ENCODE measurements at places on chromosomes 3 and 15. TPM values are rescaled to one million over a fixed set of nuclear protein-coding genes. Genes with fewer than 3 reads are reported as not detected.

DNA sequence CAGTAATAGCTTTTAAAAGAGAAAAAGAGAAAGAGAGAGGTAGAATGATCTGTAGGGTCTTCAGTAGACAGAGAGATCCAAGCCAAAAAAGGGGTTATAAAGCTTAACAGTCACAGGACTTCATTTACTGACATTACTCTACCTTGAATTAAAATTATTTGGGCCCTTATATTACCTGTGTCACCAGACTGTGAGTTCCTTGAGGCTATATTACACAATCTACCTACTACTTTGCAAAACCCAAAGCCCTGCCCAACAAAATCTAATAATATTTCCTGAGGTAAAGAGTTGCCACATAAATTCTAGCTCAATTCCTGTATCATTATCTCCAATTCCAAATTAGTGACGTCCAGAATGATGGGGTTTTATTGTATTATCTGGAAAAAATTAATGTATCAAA lies 1.9 kb downstream of the UBR1 start:
- DNase-seq: no peak

GRCh38 chr15:40893019-40893670 lies 1.1 kb upstream of the VPS18 start:
- peak; percentile 47 for DNase-seq

DNA sequence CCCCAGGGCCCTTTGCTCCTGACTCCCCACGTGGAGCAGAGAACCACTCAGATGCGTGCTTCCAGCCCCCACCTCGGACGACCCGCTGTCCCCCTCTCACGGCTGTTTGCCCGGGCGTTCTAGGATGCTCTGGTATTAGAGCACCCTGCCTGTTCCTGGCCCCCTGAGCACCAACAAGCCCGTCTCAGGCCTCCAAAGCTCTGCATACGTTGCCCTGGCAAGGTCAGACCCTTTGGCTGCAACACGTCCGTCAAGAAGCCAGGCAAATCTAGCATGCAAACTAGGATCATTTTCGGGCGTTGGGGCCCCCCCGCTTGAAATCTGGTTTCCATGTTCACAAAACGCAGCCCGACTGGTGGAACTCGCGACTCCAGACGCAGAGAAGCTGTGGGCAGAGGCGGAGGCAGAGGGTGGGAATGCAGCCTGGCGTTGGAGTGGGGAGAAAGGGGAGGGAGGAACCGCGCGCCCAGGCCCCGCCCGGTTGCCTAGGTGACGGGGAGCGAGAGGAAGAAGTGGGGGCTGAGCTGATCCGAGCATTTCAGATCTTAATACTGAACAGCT lies 86.2 kb upstream of the PIAS1 start:
- DNase-seq: peak; percentile 88

GRCh38 chr3:47495111-47495510 lies 18.4 kb downstream of the ELP6 start:
- no peak for DNase-seq

DNA sequence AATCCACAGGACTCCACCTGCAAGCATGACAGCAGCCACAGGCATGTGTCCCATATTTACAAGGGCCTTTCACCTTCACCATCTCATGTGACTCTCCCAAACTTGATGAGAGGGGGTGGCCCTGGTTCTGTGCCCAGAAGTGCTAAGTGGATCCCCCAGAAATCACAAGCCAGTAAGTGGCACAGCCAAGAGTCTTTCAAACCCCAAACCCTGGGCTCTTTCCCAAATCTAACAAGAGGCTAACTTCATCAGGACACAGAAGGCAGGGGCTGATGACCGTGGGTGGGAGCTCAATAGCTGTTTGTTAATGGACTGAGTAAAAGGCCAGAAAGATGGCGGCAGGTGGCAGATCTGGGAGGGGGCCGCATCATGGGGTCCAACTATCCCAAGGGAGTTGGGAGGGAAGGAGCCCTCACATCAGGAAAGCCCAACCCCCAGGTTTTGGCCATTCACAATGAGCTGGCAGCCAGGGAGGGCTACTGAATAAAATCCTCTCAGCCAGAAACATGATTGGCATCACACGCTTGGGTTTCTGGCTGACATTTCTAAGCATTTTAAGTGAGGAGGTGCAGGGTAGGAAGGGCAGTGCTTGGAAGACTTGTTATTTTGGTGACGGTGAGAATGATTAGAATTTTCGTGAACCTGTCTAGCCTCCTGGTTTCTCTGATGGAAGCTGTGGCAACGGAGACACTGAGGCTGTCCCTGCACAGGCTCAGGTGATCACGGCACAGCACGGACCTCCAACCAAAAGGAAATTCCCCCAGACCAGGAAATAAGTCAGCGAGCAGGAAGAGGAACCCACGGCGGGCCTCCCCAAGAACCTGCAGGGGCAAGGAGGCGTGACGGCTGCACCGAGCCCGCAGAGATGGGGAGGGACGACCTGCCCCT lies 109.3 kb downstream of the OXNAD1 start:
- DNase-seq: no peak

DNA sequence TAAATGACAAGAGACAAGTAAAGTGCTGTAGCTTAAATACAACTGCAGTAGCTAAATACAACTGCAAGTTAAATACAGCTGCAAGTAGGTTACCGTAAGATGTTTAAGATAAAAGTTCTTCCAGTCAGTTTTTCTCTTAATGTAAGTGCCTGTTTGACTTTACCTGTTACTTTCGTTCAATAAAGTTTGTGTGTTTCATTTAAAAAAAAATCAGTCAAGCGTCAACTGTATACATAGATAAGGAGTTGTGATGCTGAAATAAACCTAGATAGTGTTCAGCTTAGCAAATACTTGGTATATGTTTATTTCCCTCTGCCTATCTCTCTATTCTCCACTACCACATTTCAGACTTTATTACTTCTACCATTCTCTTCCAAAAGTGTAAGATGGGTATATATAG lies 221.2 kb downstream of the NR2F2 start:
- DNase-seq: no peak

DNA sequence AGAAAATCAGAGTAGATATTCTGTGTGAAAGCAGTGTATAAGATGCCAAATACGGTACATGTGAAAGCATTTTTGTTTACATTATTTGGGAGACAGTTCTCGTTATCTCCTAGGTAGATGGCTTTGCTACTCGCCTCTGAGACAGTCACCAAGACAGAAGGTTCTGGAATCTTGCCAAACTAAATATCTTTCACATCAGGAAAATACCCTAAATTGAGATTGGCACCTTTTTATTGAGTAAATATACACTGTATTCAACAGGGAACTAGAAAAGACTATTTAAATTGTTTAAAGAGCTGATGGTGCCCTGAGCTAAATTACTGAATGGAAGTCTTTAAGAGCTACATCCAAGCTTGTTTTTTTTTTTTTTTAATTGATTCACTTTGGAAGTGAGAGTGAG lies 3.4 kb downstream of the FGD5 start:
- DNase-seq: no peak

DNA sequence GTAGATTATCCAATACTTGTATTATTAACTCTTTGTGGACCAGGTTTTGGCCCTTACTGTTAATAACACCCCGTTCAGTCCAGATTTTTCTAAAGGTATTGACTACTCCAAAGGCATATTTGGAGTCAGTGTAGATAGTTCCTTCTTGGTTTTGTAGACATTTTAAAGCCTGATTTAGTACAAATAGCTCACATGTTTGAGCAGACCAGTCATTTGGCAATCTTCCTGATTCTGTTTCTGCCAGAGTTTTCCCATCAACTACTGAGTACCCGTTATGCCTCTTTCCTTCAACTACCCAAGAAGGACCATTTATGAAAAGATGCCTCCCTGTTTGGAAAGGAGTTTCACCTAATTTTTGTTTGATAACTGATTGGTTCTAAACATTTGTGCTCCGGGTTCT lies 82.0 kb downstream of the CHCHD4 start:
- DNase-seq: no peak

- no peak for DNase-seq
Measured at GRCh38 chr3:72332689-72333088, 515.6 kb downstream of the SHQ1 start.

- peak; percentile 95 for DNase-seq
Measured at GRCh38 chr15:67189326-67190051, 65.0 kb downstream of the AAGAB start.

DNA sequence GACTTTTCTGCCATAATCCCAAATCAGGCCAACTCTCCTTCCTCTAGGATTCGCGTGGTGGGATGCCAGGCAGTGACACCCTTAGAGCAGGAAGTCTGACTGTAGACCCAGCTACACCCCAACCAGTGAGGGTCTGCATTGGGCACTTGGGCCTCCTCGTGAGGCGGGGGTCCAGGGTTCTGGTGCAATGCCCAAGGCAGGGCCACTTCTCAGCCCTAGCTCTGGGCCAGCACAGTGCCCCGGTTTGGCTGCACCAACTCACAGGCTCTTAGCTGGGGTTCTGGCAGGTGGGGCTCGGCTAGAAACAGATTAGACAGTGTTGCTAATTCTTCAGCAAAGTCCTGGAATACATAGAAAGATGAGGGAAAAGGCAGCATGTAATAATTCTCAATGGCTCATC lies 12.7 kb downstream of the CDAN1 start:
- DNase-seq: no peak

- DNase-seq: no peak
Measured at GRCh38 chr3:149055575-149055974, 30.8 kb downstream of the HLTF start.

- DNase-seq: no peak
Measured at GRCh38 chr15:58566029-58566428, 134.2 kb downstream of the LIPC start.

DNA sequence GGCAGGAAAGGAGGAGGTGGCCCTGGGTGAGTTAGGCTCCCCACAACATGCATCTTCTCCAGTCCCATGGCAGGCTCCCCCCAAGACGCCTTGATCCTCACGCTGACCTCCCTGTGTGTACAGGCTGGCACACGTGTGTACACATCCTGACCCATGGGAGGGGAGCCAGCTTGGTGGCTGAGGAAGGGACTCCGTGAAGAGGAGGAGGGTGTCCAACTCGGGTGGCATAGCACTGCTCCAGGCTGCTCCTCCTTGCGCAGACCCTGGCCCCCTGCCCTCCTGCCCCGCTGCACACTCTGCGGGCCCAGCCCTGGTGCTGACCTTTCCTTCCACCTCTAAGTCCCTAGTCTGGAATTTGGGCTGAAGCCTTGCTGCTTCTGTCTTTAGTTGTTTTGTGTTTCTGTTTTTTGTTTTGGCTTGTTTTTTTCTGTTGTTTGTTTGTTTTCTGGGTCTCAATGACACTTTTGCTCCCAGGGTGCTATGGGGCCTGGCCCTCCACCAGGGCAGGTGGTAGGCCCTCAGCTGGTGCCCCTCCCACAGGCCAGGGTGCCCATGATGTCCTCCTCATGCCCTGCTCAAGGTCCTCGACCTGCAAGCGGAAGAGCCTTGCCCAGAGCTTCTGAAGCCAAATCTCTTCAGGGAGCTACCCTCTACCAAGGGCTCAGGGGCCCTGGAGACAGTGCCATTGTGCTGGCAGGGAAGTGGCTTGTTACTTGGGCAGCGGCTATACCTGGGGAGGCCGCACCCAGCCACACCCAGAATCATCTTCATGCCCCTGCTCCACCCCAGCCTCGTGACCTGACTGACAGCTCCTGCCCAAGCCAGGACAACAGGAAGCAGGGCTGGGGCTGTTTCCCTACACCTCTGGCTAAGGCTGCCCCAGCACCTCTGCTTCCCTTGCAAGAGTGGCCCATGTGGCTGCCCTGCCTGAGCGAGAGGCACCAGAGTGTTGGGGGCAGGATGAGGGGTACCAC lies 5.1 kb downstream of the EPHB3 start:
- DNase-seq: no peak

The C2CD4A gene
- not detected for total RNA-seq

The FRMD5 gene
- 44.0 TPM for total RNA-seq

The ALDH1A2 gene
- total RNA-seq: 9.7 TPM

The CASR gene
- not detected for total RNA-seq

The SLC9C1 gene
- total RNA-seq: 1.7 TPM

The MB21D2 gene
- 1.7 TPM for total RNA-seq

The DAZL gene
- not detected for total RNA-seq

All from Right ventricle myocardium superior (tissue), 1 donor.